ENCODE measurements at places on chromosomes 5 and 9. TPM values are rescaled to one million over a fixed set of nuclear protein-coding genes. Genes with fewer than 3 reads are reported as not detected.

The DMGDH gene
- not detected for total RNA-seq

DNA sequence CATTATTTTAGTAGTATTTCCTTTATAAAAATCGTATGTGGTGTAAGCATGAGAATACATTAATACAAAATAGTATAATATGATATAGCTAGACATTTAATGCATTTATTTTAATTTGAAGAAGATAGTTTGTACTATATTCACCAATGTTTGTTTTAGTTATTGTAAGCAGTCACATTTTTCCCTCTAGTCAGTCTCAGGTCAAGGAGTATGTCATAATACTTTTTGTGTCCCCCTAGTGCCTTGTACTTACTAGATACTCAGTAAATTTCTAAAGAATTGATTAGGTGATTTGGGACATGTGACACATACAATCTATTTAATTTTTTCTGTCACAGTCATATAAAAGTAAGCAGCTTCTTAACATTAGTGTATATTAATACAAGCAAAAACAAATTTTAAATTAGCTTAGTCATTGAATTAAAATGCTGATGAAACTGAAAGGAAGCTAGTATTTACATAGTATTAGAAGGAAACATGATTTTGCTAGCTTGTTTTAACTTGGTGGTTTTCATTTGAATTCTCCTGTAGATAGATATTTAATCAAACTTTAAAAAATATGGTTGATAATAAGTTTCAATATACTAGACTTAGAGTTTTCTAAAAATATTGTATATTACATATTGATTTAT lies 242.2 kb downstream of the FER start:
- no peaks in the 10 kb centered on the region for H3K36me3 ChIP-seq
- H3K4me1 ChIP-seq: peaks cover 7% of the 10 kb centered on the region
- H3K4me3 ChIP-seq: no peak overlapping the region
- H3K27me3 ChIP-seq: no peaks in the 10 kb centered on the region
- peak; percentile 34 for DNase-seq
- no peak overlapping the region for H3K27ac ChIP-seq

The GFPT2 gene
- 5.5 TPM for total RNA-seq

- no peak for DNase-seq
- no peaks in the 10 kb centered on the region for H3K27me3 ChIP-seq
- no peak overlapping the region for H3K4me3 ChIP-seq
- H3K27ac ChIP-seq: no peak overlapping the region
These were observed 26.4 kb downstream of the SH3GLB2 start for GRCh38 chr9:129001504-129002325.

The AK8 gene
- total RNA-seq: not detected

All from endothelial cell of umbilical vein (primary cell).